Activated T-helper 1 cell treated with anti-CD3 and anti-CD28 coated beads, Interleukin-2, amount 50 U/mL, for 16 hours (primary cell): ENCODE measurements at places on chromosomes 7 and 10.

- DNase-seq, result no peak
These were observed 123.2 kb upstream of the CACNA2D1 start for GRCh38 chr7:82566752-82567151.

DNA sequence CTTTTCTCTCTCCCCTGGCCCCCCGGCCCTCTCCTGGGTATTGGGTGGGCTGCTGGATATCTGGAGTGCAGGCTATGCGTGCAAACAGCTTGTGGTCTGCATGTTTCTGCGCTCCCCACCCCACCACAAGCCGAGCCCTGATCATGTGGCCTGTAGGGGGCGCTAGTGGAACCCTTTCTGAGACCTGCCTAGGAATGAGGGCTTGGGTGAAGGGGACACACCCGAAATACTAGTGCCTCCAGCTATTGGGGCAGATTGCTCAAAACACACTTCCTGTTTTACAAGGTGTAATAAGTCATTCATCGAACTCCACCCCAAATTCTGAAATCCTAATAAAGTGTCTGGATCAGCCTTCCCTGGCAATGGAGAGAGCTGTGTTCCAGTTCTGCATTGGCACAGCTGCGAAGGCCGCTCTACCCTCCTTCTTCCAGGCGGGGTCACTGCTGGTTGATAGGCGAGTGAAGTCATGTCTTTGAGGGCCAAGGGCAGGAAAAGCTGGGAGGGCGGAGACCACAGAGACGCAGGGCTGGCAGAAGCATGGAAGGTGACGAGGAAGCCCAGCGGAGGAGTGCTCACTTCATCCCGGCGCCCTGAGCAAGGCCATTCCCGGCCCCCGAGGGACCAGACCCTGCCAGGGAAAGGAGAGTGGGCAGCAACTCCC is 19.8 kb upstream of the PRRT4 start:
- no peak for DNase-seq

- DNase-seq, result no peak
These were observed 534.6 kb upstream of the POM121L12 start for GRCh38 chr7:52500841-52501240.

GRCh38 chr7:155337946-155338631 is 40.4 kb downstream of the INSIG1 start:
- DNase-seq, result no peak

- DNase-seq, result no peak
These were observed 239.0 kb downstream of the SFMBT2 start for GRCh38 chr10:7171825-7172224.
